Mucosa of descending colon (tissue), 3 donors: ENCODE measurements at places on chromosomes 2 and 18. TPM values are rescaled to one million over a fixed set of nuclear protein-coding genes. Genes with fewer than 3 reads are reported as not detected.

Gene SATB2
- 183 TPM for total RNA-seq

Gene UGT1A10
- total RNA-seq: 43.9 TPM

DNA sequence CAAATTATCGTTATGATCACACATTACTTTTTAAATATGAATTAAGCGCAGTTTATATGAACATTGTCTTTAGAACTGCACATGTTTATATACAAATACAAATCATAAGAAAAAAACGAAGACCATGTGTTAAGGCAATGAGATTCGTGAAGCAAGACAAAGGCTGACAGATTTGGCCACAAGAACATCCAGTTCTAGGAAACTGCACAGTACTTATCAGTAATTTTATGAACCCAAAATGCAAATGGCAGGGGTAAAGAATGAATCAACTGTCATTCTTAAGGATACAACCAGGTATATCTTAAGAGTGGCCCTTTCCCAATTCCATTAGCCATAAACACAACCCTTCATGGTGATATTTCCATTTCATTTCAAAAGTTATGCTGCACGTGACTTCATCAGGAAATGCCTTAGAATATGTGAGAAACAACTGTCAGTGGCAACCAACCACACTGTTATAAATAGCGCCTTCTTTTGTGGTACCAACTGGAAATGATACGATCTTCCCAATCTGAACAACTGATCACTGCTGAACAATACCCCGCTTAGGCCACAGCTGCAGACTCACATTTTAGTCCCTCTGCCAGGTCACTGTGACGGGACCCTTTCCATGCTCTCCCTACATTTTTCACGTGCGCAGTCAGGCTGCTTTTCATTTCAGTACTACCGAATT is 144.9 kb downstream of the L3MBTL4 start:
- DNase-seq: no peak

DNA sequence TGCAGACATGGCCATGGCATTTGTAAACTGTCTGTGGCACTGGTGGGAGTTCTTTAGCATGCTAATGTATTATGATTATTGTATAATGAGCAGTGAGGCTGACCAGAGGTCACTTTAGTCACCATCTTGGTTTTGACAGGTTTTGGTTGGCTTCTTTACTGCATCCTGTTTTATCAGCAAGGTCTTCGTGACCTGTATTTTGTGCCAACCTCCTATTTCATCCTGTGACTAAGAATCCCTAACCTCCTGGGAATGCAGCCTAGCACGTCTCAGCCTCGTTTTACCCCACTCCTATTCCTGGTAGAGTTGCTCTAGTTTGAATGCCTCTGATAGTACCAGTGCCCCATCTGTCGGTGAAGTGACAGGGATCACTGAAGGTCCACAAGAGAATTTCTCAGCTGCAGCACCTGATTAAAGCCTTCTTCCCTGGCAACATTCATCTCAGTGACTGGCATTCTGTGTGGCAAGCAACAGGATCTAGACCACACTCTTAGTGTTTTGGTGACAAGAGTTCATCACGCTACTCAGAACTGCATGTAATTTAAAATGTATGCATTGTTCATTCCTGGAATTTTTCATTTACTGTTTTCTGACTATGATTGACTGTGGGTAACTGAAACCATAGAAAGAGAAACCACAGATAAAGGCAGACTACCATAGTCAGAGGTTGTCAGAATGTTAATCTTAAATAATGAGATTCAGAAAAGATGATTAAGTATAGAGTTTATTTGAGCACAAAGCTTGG is 43.0 kb upstream of the GPR39 start:
- no peak for DNase-seq

Gene GFPT1
- 180 TPM for total RNA-seq

Gene IL36B
- not detected for total RNA-seq
